ENCODE measurements at places on chromosomes 12 and 14. TPM values are rescaled to one million over a fixed set of nuclear protein-coding genes. Genes with fewer than 3 reads are reported as not detected.

GRCh38 chr14:90642244-90642717 lies 173.9 kb downstream of the TTC7B start:
- DNase-seq, result no peak
- peak overlapping the region; percentile 75 for H3K27ac ChIP-seq
- H3K36me3 ChIP-seq, result no peaks in the 10 kb centered on the region
- no peaks in the 10 kb centered on the region for H3K27me3 ChIP-seq
- no peak overlapping the region for H3K4me3 ChIP-seq

GRCh38 chr12:76420222-76420621 lies 72.0 kb upstream of the BBS10 start:
- H3K36me3 ChIP-seq, result no peaks in the 10 kb centered on the region
- DNase-seq, result no peak
- H3K4me3 ChIP-seq, result no peak overlapping the region

The IQSEC3 gene
- total RNA-seq, result 2.2 TPM

- H3K27me3 ChIP-seq, result no peaks in the 10 kb centered on the region
- no peak overlapping the region for H3K4me3 ChIP-seq
- no peak for DNase-seq
- no peaks in the 10 kb centered on the region for H3K36me3 ChIP-seq
- peaks cover 14% of the 10 kb centered on the region for H3K4me1 ChIP-seq
- no peak overlapping the region for H3K27ac ChIP-seq
Measured at GRCh38 chr12:12323591-12323990, 26.5 kb downstream of the MANSC1 start.

- no peak overlapping the region for H3K4me3 ChIP-seq
- H3K27me3 ChIP-seq, result no peaks in the 10 kb centered on the region
- H3K36me3 ChIP-seq, result no peaks in the 10 kb centered on the region
- H3K4me1 ChIP-seq, result no peaks in the 10 kb centered on the region
- DNase-seq, result no peak
- H3K27ac ChIP-seq, result no peak overlapping the region
Measured at GRCh38 chr12:60212159-60213000, 616.6 kb downstream of the SLC16A7 start.

DNA sequence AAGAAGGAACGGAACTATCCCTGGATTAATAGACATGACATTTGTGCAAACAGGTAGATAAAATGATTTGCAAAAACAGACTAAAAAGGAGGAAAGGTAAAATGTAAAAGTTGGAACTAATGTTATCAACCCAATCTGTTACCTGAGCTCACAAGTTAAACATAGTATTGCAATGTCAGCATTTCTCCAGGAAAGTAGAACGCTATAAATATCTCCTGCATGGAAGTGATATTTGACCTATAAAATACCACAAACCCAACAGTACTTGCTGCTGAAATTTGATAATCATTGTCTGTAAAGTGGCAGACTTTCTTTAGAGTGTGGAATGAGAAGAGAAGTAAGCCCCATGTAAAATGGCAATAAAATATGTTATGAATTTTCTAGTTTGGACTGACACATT lies 1435.7 kb downstream of the LRFN5 start:
- no peaks in the 10 kb centered on the region for H3K27me3 ChIP-seq
- DNase-seq, result no peak
- no peaks in the 10 kb centered on the region for H3K4me1 ChIP-seq
- no peak overlapping the region for H3K27ac ChIP-seq

The PSMC6 gene
- 60.7 TPM for total RNA-seq

The PMCH gene
- not detected for total RNA-seq

The SLC24A4 gene
- total RNA-seq, result 1.4 TPM

GRCh38 chr14:47390831-47391504 lies 284.4 kb downstream of the MDGA2 start:
- H3K27ac ChIP-seq, result no peak overlapping the region
- H3K27me3 ChIP-seq, result no peaks in the 10 kb centered on the region
- no peak overlapping the region for H3K4me3 ChIP-seq
- DNase-seq, result no peak
- H3K4me1 ChIP-seq, result peaks cover 11% of the 10 kb centered on the region
- no peaks in the 10 kb centered on the region for H3K36me3 ChIP-seq

The TMEM132D gene
- total RNA-seq, result under 0.01 TPM

GRCh38 chr14:75650253-75651058 lies 10.2 kb downstream of the ERG28 start:
- no peak overlapping the region for H3K27ac ChIP-seq
- H3K4me3 ChIP-seq, result no peak overlapping the region
- peaks cover 14% of the 10 kb centered on the region for H3K36me3 ChIP-seq

The ADAM21 gene
- 0.27 TPM for total RNA-seq

DNA sequence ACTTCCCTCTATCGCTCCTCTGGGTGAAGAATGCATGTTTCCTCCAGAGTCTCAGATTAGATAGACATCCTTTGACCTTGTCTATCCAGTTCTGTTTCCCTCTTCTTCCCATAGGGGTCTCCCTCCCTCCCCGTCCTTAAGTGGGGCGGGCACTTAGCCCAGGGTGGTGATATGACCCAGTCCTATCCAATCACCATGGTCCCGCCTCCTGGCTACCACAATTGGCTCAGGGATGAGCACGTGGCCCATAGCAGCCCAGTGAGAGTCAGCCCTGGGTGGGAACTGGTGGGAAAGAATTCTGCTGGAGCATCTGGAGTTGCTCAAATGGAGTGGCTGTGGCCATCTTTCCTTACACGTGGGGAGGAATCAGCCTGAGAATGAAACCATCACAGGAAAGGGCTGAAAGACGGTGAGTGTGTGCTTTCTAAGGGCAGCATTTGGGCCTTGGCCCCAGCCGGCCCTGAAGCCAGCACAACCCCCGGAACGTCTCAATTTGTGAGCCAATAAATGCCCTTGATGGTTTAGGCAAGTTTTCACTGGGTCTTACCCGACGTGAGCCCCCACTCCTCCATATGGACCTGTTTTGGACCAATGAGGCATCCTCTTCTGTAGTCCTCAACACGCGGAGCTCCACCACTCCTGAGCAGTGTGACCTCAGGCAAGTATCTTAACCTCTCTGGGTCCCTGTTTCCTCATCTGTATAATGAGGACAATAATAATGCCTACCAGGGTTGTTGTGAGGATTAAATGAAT lies 14.4 kb upstream of the MLXIP start:
- H3K4me1 ChIP-seq, result no peaks in the 10 kb centered on the region
- peak; percentile 99 for DNase-seq
- H3K4me3 ChIP-seq, result peak overlapping the region; percentile 31

The TRMT61A gene
- total RNA-seq, result 22.1 TPM

GRCh38 chr14:103386713-103387329 lies 1.6 kb downstream of the MARK3 start:
- H3K36me3 ChIP-seq, result no peaks in the 10 kb centered on the region
- H3K27me3 ChIP-seq, result no peaks in the 10 kb centered on the region
- H3K4me3 ChIP-seq, result peak overlapping the region; percentile 92
- no peak for DNase-seq
- H3K4me1 ChIP-seq, result peaks cover 44% of the 10 kb centered on the region
- peak overlapping the region; percentile 99 for H3K27ac ChIP-seq

The KRT79 gene
- not detected for total RNA-seq

The VDR gene
- total RNA-seq, result 1.9 TPM

DNA sequence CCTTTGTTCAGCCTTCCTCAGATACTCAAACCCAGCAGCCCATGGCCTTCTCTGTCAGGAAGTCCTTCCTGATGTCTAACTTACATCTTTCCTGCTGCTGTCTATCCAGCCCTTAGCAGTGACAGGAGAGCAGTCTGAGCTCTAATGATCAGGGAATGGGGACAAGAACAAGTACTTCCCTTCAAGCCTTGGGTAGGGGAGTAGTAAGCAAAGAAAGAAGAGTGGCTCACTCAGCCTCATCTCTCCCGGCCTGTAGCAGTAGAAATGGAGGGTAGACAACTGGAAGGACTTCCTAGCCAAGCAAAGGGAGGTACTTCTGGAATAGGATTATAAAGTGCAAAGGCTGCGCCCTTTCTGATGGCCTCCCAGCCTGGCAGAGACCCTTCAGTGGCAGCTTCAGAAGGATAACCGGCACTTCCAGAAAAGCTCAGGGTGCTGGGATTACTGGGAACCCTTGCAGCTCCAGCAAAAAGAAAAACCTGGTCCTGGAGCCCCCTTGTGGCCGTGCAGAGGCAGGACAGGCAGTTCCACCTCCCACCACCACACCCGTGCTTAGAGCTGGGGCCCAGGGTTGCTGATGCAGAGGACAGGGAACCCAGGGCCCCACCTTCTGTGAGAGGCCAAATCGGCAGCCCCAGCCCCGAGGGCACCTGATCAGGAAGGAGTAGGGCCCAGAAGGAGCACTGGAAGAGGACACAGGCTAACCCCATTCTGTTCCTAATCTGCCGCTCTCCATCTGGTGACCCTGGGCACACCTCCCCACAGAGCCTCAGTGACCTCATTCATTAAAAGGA lies 12.4 kb upstream of the SMUG1 start:
- no peaks in the 10 kb centered on the region for H3K36me3 ChIP-seq
- H3K4me1 ChIP-seq, result no peaks in the 10 kb centered on the region
- DNase-seq, result peak; percentile 77
- no peak overlapping the region for H3K27ac ChIP-seq
- H3K27me3 ChIP-seq, result no peaks in the 10 kb centered on the region

DNA sequence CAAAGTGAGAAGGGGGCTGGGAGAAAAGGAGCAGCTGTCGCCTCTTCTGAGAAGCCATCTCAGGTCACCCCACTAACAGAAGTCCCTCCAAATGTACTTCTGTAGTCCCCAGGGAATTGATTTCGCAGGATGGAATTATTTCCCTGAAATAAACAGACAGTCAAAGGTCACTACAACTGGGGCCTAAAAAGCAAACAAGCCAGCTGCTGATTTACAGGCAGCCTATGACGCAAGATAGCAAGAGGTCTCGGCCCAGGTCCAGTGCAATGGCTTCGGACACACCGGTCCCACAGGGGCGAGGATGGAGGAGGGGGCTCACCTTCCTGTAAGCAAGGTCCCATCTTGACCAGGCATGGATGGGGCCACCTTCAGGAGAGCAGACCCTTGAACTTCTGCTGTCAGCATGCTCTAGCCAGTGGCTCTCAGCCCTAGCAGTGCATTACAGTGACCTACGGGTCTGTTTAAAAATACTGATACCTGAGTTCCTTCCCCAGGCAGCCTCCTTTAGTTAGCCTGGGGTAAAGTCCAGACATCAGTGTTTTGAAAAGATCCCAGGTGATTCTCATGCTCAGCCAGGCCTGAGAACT lies 18.1 kb downstream of the NUAK1 start:
- no peaks in the 10 kb centered on the region for H3K36me3 ChIP-seq
- H3K4me3 ChIP-seq, result no peak overlapping the region
- no peaks in the 10 kb centered on the region for H3K4me1 ChIP-seq
- no peak for DNase-seq
- no peaks in the 10 kb centered on the region for H3K27me3 ChIP-seq
- H3K27ac ChIP-seq, result no peak overlapping the region

- no peak for DNase-seq
- H3K4me1 ChIP-seq, result peaks cover 52% of the 10 kb centered on the region
- no peaks in the 10 kb centered on the region for H3K27me3 ChIP-seq
- H3K36me3 ChIP-seq, result peaks cover 34% of the 10 kb centered on the region
Measured at GRCh38 chr14:24145690-24146452, 539 bp downstream of the PSME2 start.

DNA sequence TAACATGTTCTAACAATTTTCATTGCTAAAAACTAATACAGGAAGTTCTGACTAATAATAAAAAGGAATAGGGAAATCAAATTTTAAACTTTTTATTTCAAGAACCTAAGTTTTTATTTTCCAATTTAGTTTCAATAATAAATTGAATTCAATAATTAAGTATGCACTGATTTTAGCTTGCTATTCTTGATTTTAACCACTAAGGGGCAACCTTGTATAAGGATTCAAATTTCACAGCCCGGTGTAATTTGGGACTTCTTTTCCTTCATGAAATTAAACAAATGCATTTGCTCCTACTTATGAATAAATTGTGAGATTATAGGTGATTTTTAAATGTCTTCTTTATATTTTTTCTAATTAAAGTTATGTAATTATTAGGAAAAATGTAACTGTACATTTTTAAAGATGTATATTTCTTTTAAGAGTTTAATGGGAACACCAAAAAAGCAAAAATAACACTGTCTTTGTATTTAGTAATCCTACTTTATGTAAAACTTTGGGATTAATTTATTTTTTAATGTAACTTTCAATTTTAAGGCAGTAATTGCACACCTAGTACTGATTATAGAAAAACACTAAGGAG lies 241.4 kb upstream of the PDZRN4 start:
- H3K36me3 ChIP-seq, result no peaks in the 10 kb centered on the region
- no peaks in the 10 kb centered on the region for H3K4me1 ChIP-seq
- H3K27ac ChIP-seq, result no peak overlapping the region
- no peak overlapping the region for H3K4me3 ChIP-seq
- no peak for DNase-seq

Measured in sigmoid colon (tissue), 7 donors.